Activated CD4-positive, alpha-beta T cell treated with anti-CD3 and anti-CD28 coated beads for 48 hours (primary cell): ENCODE measurements at places on chromosomes 11 and 22.

DNA sequence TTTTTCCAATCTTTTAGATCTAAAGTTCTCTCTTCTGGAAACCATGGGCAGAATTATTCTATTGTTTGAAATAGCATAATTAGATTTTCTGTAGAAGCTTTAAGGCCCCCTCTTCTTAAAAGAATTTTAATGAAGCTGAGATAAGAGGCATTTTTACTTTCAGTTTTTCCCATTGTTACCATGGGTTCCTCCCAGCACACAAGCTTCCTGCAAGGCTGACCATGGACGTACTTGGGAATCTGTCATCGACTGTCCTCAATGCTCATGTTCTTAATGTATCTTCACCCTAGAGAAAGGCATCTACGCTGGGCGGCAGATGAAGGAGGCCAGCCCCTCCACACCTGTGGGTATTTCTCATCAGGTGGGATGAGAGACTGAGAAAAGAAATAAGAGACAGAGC lies 11.1 kb downstream of the OR52K2 start:
- no peak for DNase-seq

- DNase-seq, result no peak
Measured at GRCh38 chr22:45526768-45527360, 24.2 kb downstream of the FBLN1 start.

- DNase-seq, result no peak
Measured at GRCh38 chr11:17986007-17986710, 26.7 kb downstream of the SERGEF start.

GRCh38 chr11:129451524-129451923 lies 75.9 kb downstream of the BARX2 start:
- no peak for DNase-seq

DNA sequence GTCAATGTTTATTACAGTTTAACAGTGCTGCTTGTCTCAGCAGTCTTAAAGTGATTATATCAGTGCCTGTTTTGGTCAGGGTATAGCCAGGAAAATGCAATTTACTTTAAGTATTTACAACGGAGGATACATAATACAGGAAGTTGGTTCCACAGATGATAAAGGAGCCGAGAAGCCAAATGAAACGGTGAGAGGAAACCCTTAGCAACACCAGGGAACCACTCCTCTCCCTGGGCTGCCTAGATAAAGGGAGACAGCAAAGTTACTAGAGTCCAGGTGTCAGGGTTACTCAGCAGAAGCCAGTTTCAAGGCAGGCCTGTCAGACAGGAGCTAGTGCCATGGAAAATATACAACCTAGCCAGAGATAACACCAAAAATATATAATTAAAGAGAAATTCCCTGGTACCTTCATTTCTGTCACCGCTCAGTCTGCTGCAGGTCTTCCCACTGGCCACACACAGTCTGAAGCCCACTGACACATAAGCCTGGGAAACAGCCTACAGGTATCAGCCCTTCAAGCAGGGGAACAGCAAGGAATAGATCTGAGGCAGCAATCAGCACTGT lies 55.5 kb downstream of the FAM76B start:
- no peak for DNase-seq
